Heart right ventricle (tissue), 16 donors: ENCODE measurements at places on chromosomes 7 and 10. TPM values are rescaled to one million over a fixed set of nuclear protein-coding genes. Genes with fewer than 3 reads are reported as not detected.

The CCL24 gene
- total RNA-seq = 1.9 TPM

The C10orf67 gene
- total RNA-seq = 0.25 TPM

The GLI3 gene
- 6.1 TPM for total RNA-seq

The PHYHIPL gene
- not detected for total RNA-seq

The PDE6C gene
- not detected for total RNA-seq

The ADIRF gene
- 55.1 TPM for total RNA-seq
